Upper lobe of right lung (tissue), 1 donor: ENCODE measurements at places on chromosomes 1 and 21. TPM values are rescaled to one million over a fixed set of nuclear protein-coding genes. Genes with fewer than 3 reads are reported as not detected.

DNA sequence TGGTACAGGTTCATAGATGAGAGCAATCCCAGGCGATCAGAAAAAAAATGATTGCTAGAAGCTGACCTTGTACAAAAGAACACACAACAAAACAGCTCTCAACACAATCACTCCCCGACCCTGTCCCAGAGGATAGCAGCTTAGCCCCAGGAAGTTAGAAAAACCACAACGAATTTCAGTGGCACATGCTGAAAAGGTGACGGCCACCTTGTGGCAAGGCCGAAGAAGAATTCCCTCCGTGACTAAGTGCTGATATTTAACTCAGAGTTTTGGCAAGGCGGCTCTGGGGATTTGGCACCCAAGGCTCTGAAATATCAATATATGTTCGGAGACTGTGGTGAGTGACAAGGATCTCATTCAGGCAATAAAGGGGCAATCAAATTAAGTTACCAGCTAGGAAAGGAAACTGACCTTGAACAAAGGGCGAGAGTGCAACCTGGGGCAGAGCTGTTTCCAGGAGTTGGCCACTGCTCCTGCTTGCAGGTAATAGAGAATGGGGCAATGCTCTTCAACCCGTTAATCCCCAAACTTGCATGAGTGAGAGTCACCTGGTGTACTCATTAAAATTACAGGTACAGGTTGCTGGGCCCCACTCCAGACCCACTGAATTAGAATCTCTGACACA is 96.2 kb downstream of the BEND5 start:
- no peak for DNase-seq

DNA sequence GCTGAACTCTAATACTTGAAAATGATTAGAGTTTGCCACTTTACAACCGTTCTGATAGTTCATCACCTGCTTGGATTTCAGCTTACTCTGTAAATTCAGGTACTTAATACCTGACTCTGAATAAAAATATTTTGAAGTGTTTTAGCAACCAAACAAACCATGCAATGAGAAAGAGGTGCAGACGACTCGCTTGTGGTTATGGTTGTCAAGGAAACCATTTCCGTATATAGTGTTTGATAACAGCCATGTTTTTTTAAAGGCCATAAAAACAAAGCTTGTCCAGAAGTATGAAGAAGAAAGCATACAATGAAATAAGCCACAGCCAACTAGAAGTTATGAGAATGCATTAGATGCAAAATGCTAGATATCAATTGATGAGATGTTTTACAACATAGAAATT is 167.2 kb upstream of the HMCN1 start:
- no peak for DNase-seq

DNA sequence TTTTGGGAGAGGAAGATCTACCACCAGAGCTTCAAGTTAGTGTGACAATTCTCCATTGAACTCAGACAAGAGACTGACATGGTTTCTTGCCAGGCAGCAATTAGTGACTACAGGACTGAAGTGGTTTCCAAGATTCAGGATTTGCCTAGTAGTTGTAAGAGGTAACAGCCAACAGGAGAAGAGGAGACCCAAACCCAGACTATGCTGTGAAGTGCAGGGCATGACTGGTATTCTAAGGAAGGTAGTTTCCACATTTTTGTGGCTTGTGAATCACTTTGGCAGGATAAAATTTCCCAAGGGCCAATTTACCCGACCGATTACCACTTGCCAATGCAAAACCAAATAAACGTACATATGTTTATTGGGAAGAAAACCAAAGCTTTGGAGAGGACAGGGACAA is 14.7 kb upstream of the RAP1A start:
- DNase-seq = no peak

- DNase-seq = no peak
These were observed 25.7 kb downstream of the PSMB4 start for GRCh38 chr1:151425103-151425502.

GRCh38 chr1:154220970-154221277 is 169 bp downstream of the UBAP2L start:
- no peak for DNase-seq

DNA sequence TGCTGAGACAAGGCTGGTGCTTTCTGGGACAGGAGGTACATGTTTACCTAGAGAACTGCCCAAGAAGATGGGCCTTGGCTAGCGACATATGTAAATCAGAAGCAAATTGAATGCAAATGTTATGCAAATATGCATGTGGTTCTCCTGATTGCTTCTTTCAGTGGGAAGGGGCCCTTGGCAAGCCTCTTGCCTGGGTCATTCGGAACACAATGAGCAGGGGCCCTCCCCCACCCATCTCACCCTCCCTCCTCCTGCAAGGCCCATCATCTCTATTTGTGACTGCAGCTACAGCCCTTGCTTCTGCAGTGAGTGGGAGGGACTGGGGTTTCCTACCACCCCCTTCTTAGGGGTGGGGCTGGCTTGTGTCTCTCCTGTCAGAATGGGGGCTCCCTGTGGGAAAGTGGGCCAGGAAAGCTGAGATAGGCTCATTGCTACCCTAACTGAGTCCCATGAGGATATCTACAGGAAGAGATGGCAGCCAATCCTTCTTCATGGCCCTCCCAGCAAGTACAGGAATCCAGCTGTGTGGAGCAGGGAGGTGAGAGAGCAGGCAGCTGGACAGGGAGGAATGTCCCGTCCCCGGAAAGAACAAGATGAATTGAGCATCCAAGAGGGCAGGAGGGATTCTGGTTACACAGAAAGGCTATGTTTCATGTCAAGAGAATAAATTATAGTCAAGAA is 31.0 kb downstream of the FOXD2 start:
- no peak for DNase-seq

- no peak for DNase-seq
These were observed 200.9 kb downstream of the HHIPL2 start for GRCh38 chr1:222346955-222347354.

- DNase-seq = no peak
These were observed 26.9 kb upstream of the DDR2 start for GRCh38 chr1:162605225-162605927.

GRCh38 chr1:203081465-203082230 is 4.2 kb downstream of the MYOG start:
- no peak for DNase-seq

- DNase-seq = no peak
These were observed 16.3 kb downstream of the LYPLAL1 start for GRCh38 chr1:219189952-219190351.

- DNase-seq = no peak
These were observed 57.4 kb upstream of the CXADR start for GRCh38 chr21:17455451-17455850.

DNA sequence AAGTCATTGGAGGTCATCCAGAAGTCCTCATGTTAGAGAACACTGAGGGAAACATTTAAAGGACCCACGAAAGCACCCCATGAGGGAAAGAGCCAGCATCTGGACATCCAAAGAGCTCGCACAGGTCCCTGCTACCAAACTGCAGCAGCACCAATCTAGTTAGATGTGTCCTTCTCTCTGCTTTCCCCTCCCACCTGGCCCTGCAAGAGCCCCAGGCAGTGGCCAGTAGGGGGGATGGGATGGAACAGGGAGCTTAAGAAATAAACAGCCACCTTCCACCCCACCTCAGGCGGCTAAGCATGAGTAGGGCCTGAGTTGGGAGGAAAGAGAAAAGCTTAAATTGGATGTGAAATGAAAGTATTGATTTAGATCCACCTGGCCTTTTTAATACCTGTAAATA is 175.9 kb upstream of the KCND3 start:
- no peak for DNase-seq

DNA sequence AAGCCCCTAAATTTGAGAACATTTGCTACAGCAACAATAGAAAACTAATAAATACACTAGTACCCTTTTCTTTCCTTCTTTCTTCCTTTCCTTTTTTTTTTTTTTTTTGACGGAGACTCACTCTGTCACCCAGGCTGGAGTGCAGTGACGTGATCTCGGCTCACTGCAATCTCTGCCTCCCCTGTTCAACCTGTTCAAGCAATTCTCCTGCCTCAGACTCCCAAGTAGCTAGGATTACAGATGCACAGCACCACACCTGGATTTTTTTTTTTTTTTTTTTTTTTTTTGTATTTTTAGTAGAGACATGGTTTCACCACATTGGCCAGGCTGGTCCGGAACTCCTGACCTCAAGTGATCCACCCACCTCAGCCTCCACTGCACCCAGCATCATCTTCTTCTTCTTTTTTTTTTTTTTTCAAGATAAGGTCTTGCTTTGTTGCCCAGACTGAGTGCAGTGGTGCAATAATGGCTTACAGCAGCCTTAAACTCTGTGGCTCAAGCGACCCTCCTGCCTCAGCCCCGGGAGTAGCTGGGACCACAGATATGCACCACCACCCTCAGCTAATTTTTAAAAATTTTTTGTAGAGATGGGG is 19.6 kb upstream of the CBR3 start:
- peak; percentile 25 for DNase-seq

- DNase-seq = no peak
These were observed 54.1 kb upstream of the BCAR3 start for GRCh38 chr1:93735722-93736121.

GRCh38 chr1:166933633-166934032 is 41.7 kb downstream of the ILDR2 start:
- no peak for DNase-seq

GRCh38 chr1:245871915-245872314 is 635.2 kb downstream of the SMYD3 start:
- no peak for DNase-seq

GRCh38 chr1:207218512-207219362 is 102.7 kb upstream of the CD55 start:
- no peak for DNase-seq

- peak; percentile 85 for DNase-seq
These were observed at the start of gene AGBL4 for GRCh38 chr1:50023292-50024159. AGBL4 (minus strand) TSS chr1:50023954.

- DNase-seq = no peak
These were observed 345.0 kb downstream of the DISC1 start for GRCh38 chr1:231971397-231972110.

DNA sequence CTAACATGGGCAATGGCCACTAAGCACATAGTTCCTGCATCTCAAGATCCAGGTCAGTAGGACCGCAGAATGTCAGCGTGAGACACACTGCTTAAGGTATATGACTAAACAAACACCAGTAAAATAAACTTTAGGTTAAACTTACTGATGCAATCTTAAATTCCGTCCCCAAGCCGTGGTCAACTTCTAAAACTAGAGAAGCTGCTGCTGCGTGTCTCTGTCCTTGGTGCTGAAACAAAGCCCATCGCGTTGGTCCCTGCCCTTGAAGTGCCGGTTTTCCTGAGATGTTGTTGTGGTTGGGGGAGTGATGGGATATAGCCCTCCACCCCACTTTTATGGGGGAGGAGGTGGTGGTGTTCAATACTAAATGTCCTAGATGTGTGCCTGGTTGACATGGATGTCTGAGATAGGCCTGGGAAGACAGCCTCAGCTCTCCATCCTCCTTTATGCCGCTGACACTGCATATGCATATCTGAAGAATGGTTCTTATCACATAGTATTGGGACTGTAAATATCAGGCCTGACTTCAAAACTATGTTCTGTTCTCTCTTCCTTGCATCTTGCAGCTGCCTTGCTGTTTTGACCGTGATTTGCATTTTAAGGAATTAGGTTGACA is 72.0 kb upstream of the KCNA3 start:
- no peak for DNase-seq

GRCh38 chr1:240363315-240363714 is 248.6 kb downstream of the GREM2 start:
- DNase-seq = no peak

DNA sequence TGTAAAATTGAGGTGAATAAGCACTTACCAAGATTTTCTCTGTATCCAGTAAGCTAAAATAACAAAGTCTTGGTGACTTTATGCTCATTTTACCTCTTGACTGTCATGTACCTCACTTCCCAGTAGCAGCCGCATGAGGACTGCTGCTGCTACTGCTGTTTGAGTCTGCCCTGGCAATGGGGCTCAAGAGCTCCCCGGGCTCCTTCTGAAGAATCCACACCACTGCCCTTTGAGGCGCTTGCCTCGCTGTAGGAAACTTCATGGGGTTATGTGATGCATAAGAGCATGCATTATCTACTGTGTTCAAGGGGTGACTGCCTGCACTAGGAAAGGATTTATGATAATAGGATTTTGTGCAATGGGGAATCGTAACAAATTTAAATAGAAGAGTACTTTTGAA is 113.5 kb downstream of the NTNG1 start:
- no peak for DNase-seq

DNA sequence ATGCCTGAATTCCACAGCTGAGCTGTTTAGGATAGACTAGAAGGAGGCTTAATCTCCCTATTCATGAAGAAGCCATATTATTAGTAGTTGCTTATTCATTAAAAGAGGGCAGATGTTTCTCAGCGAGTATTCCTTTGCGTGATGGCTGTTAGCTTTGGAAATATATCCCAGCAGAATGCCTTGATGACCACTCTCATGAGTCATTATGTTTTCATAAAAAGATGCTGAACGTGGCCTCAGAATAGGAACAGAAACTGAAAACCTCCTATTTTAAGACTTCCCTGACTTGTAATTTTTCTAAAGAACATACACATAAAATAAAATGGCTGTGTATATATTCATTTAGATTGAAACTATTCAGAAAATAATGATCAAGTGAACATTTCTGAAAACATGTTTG is 9.6 kb upstream of the PLA2G4A start:
- no peak for DNase-seq

DNA sequence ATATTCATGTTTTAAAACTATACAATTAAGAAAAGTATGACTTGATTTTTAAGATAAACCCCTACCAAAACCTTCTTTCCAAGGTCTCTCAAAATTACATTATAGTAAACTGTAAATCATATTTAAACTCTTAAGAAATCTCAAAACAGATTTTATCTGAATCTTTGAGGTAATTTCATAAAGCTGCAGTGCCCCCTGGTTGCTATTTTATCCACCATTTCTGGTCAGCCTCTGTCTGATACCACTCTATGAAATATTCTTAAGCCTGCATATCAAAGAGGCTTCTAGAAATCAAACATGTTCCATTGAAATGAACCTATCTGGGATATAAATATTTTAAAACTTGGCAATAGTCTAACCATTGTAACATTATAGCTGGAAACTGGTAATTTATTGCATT is 317.3 kb downstream of the COL11A1 start:
- DNase-seq = no peak

GRCh38 chr1:9996624-9997582 is at the start of gene RBP7:
RBP7 (plus strand) TSS chr1:9997228; CDS start chr1:9997259, 31 bp downstream.
- peak; percentile 76 for DNase-seq

DNA sequence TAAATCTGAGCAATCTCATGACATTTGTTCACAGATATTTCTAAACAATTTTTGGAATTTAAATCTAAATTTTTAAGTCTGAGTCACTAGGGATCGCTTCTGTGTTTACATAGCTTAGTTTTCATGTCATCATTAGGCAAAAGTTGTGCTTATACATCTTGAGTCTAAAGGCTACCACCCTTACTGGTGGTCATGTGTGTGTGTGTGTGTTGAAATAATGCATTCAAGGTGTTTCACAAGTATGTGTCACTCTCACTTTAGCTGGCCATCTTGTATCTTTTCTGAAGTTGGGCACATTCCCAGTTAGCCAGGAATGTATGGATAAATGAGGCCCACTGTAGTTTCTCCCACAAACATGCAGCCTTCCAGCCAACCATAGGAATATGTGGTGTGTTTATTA is 1162.5 kb upstream of the PRMT6 start:
- DNase-seq = no peak

GRCh38 chr1:25877155-25877554 is 1.6 kb upstream of the PAQR7 start:
- no peak for DNase-seq

The ADORA3 gene
- total RNA-seq = 9.3 TPM

The TNN gene
- total RNA-seq = not detected

The FALEC gene
- total RNA-seq = 1.0 TPM

The ZC3H11A gene
- 84.5 TPM for total RNA-seq

The RIPPLY3 gene
- not detected for total RNA-seq

The LCE1B gene
- not detected for total RNA-seq

The HSF2BP gene
- 0.41 TPM for total RNA-seq

The OR2T35 gene
- total RNA-seq = not detected

The TMPRSS2 gene
- total RNA-seq = 83.6 TPM

The COL24A1 gene
- 1.6 TPM for total RNA-seq

The CA6 gene
- total RNA-seq = not detected
